CD4-positive, alpha-beta memory T cell (primary cell): ENCODE measurements at places on chromosomes 6 and 20.
A peak's percentile ranks its signal among the peaks of the same experiment; 100 is the strongest.

GRCh38 chr6:30814146-30815040 lies 69.9 kb upstream of the DDR1 start:
- peak; percentile 70 for DNase-seq

DNA sequence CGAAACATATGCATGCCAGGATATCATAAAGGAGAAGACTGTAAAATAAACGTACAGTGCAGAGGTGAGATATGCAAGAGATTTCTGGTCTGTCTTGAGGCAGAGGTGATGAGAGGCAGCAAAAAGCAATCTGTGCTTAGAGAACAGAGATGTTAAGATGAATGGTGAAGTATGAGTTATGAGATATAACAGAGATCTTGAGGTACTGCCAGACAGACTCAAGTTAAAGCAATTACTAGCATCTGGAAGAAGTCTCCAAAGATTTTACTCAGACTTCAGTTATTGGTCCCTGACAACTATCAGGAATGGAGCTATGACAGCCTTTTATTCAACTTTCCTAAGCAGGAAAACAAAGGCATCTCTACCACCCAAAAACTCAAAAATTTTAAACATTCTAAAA lies 122.8 kb upstream of the DST start:
- no peak for DNase-seq

DNA sequence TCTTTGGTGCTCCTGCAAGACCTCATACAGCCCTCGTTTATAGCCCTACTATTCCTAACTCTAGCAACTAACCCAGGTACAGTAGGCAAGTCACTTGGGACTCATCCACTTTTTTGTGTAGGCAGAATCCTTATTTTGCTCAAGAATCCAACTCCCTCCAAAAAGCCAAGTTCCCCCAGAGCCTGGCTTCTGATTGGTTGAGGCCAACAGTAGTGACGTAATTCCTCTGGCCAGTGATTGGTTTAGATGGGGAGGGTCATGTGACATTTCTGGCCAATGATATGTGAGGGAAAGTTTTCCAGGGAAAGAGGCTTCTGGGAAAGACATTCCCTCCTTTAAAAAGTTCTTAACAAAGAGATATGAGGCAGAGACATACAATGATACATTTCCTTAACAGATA lies 32.1 kb downstream of the KIAA1755 start:
- DNase-seq: no peak

- no peak for DNase-seq
Measured at GRCh38 chr6:144568241-144568640, 283.1 kb downstream of the UTRN start.

DNA sequence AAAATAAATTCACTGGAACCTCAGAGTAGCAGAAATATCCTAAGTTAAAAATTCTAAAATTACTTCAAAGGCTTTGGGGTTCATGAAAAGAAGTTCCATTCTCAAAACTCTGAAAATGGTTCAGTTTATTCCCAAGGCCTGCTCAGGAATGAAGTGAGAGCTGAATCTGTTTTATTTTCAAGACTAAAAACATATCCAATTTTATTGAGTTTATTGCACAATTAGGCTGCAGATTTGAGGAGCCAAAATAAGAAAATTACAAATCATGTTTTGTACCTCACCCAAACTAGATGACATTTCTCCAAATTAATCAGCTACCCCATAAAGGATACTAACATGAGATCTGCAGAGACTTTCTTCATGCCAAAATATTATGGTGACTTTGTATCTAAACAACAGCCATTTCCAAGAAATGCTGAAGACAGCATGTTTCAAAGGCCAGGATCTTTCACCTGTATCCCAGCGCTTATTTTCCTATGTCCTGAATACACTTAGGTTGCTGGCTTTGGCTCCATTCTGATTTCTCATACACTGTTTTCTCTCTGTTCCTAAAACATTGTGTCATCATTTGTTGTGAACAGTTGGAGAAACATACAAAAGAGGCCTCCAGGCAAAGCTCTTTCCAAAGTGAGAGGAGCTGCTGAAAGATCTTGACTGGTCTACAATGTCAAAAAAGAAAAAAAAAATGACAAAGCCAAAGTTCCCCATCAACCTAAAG lies 85.7 kb upstream of the F13A1 start:
- no peak for DNase-seq

GRCh38 chr6:132320007-132320406 lies 81.3 kb downstream of the MOXD1 start:
- no peak for DNase-seq

DNA sequence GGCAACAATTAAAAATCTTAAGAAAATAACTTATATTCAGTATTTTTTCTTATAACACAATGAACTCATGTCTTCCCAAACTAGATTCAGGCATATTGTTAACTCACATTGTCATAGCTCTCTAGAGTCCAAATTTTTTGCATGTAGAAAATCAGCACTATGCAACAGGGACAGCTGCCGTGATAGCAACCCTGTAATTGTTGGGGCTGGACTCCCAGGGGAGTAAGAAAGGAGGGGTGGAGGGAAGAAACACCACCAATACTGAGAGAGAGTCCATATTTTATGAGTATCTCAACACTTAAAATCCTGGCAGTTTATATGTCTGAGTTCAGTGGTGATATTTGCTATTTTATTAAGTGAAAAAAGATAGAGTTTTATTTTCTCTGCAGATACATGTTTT lies 89.6 kb upstream of the HS3ST5 start:
- no peak for DNase-seq
